ENCODE measurements at places on chromosomes 3 and 15. TPM values are rescaled to one million over a fixed set of nuclear protein-coding genes. Genes with fewer than 3 reads are reported as not detected.

NR2E3 gene
- total RNA-seq = not detected

GLDN gene
- not detected for total RNA-seq

ITIH1 gene
- not detected for total RNA-seq

GOLGA8K gene
- 0.85 TPM for total RNA-seq

GOLGA8O gene
- total RNA-seq = 0.21 TPM

OCA2 gene
- total RNA-seq = 0.11 TPM

GOLGA8G gene
- total RNA-seq = not detected

GOLGA6B gene
- total RNA-seq = not detected

ZNF620 gene
- 1.6 TPM for total RNA-seq

NANOGP8 gene
- total RNA-seq = not detected

UROC1 gene
- total RNA-seq = not detected

TIMP4 gene
- total RNA-seq = 10.8 TPM

SLC22A13 gene
- total RNA-seq = not detected

VPS8 gene
- 10.2 TPM for total RNA-seq

UBAP1L gene
- 0.29 TPM for total RNA-seq

SCN11A gene
- not detected for total RNA-seq

LRRIQ4 gene
- not detected for total RNA-seq

TRH gene
- not detected for total RNA-seq

PLSCR2 gene
- total RNA-seq = not detected

EPHB3 gene
- 0.23 TPM for total RNA-seq

All from A549 treated with ZK216348 at 1 μM for 4 hours (cell line).